Upper lobe of right lung (tissue), 1 donor: ENCODE measurements at places on chromosomes 3 and 15.
A peak's percentile ranks its signal among the peaks of the same experiment; 100 is the strongest.

GRCh38 chr3:132629928-132630327, 29.7 kb downstream of the ACAD11 start:
- no peak for DNase-seq

DNA sequence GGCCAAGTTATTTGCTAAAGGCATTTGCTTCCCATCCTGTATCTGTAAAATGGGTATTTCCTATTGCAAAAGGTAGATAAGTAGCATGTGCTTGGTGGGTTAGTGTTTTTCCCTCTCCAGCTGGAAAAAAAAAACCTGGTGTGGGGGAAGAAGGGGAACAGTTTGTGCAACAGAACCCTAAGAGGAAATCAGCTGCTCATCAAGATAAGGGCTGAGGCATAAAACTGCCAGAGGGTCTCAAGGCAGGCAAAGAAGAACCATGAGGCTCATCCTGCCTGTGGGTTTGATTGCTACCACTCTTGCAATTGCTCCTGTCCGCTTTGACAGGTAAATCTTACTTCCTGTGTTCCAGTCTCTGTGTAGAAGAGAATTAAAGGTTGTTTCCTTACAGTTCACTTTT, at the start of gene CPA3:
TSS of gene CPA3 (plus strand) at position 248 of the 400 bp plus-strand sequence. CDS start at position 260, 12 bp downstream.
- no peak for DNase-seq

DNA sequence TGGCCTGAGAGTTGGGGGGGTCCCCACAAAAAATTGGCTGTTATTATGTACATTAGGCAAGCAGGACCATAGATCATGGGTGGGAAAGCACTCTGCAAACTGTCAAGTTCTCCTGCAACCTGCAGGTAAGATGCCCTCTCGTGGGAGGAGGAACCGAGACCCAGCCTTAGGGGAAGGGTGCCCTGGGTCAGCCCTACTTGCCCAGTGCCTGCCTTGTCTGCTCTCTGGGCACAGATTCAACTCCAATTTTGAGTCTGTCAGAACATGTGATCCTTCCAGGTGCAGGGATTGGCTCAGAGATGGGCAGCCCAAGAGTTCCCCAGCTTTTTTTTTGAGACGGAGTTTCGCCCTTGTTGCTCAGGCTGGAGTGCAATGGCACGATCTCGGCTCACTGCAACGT, 99.2 kb downstream of the PLXNA1 start:
- DNase-seq: peak; percentile 22

DNA sequence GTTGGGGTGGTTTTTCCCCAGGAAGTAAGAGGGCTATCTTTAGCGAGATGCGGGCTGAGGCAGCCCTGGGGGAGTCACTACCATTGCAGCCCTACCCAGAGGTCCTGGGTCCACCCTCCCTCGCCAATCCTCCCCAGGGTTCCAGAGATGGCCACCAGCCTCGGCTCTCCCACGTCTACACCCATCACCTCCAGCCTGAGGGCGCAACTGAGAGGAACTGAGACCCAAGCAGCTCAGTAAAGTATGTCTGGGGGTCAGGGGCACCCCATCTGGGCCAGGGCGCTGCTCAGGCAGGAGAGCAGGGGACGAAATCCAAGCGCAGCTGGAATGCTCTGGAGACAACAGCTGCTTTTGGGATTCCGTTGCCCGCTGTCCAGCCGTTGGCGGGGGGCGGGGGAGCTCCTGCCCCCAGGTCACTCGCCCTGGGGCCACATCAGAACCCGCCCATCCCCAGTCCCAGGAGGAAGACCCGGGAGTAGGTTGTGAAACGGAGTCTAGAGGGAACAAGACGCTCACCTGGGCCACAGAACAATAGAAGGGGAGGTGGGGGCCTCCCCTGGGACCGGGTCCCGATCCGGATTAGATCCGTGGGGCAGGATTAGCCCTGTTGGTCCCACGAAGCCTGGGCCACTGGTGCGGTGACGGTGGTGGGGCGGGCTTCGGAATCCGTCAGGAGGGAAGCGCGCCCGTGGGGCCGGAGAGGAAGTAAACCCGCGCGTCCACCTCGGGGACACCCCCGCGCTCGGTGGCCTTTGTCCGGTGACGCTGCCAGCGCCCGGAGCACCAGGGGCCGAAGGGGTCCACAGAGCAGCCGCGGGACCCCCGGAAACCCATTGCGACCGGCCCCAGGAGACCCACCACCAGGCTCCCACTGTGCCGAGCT, 1.4 kb upstream of the NDUFAF3 start:
- peak; percentile 88 for DNase-seq

GRCh38 chr3:190371152-190371551, 16.8 kb upstream of the CLDN16 start:
- DNase-seq: no peak

DNA sequence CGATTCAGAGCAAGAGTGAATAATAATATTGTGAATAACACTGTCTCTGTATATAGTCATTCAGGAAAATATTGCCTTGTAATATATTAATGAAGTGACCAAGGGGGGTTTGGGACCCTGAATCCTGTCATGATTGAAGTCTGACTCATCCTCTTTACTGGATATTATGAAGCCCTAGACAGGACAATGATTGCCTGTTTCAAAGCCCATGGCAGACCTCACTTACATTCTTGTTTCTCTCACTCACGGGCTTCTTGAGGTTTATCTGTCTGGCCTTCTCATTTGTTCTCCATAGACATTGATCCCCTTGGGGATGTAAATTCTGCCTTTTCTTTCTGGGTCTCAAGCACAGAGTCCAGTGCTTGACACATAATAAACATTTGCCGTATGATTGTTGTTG, 449.3 kb upstream of the THRB start:
- no peak for DNase-seq

- peak; percentile 58 for DNase-seq
These were observed 57.5 kb downstream of the ZPLD1 start for GRCh38 chr3:102492300-102492699.

DNA sequence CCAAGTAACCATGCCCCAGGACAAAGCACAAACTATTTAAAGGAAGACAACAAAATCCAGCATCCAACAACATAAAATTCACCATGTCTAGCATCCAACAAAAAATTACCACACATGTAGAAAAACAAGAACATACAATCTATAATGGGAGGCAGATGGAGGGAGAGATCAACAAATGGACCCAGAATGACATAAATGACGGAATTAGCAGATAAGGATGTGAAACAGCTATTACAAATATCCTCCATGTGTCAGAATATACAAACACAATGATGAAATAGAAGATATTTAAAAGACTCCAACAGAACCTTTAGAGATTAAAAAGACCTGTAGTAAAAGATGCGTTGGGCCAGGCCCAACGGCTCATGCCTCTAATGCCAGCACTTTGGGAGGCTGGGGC, 10.8 kb downstream of the LYSMD4 start:
- DNase-seq: no peak

GRCh38 chr15:43150191-43150929, 17.0 kb downstream of the TMEM62 start:
- DNase-seq: no peak

- DNase-seq: no peak
These were observed 1433.9 kb upstream of the CADM2 start for GRCh38 chr3:83524901-83525300.

- no peak for DNase-seq
These were observed 249.1 kb downstream of the OTOL1 start for GRCh38 chr3:161745741-161746140.

GRCh38 chr15:91854639-91854990, 1.1 kb downstream of the SLCO3A1 start:
- DNase-seq: no peak

GRCh38 chr3:5136211-5136918, 14.3 kb downstream of the ARL8B start:
- DNase-seq: no peak

GRCh38 chr3:120093119-120093910, 932 bp downstream of the GSK3B start:
- DNase-seq: no peak

- no peak for DNase-seq
These were observed 59.4 kb upstream of the XRN1 start for GRCh38 chr3:142507241-142507640.

GRCh38 chr3:62332835-62333244, 40.5 kb downstream of the FEZF2 start:
- no peak for DNase-seq

GRCh38 chr15:89963301-89964231, 37.6 kb upstream of the ZNF710 start:
- DNase-seq: peak; percentile 78

- no peak for DNase-seq
These were observed 141.7 kb downstream of the NR1D2 start for GRCh38 chr3:24086617-24087404.

- no peak for DNase-seq
These were observed 86.9 kb downstream of the ATP1B3 start for GRCh38 chr3:141963301-141963700.

GRCh38 chr15:91050128-91050455, 27.7 kb upstream of the VPS33B start:
- DNase-seq: no peak

- DNase-seq: no peak
These were observed 103.3 kb downstream of the PCCB start for GRCh38 chr3:136353461-136353860.

- no peak for DNase-seq
These were observed 6.3 kb downstream of the CCNB2 start for GRCh38 chr15:59111251-59111650.

DNA sequence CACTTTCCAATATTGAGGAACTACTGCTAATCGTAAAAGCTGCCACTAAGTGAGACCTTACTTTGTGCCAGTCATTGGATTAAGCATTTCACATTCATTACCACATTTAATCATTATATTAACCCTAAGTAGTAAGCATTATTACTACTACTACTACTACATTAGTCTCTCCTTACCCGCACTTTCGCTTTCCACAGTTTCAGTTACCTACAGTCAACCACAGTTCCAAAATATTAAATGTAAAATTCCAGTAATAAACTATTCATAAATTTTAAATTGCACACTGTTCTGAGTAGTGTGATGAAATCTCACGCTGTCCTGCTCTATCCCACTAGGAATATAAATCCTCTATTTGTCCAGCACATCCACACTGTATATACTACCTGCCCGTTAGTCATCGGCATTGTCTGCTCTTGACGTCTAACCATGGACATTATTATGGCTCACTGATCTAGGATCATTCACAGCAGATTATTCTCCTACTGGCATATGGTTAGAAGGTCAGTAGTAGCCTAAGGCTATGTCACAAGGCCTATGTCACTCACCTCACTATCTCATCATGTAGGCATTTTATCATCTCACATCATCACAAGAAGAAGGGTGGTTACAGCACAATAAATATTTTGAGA, 121.1 kb downstream of the GSK3B start:
- DNase-seq: no peak

- DNase-seq: no peak
These were observed 90.0 kb downstream of the STT3B start for GRCh38 chr3:31622636-31623288.

GRCh38 chr15:100252359-100252758, 89.4 kb downstream of the ADAMTS17 start:
- no peak for DNase-seq

GRCh38 chr3:53730576-53730975, 115.6 kb downstream of the CHDH start:
- no peak for DNase-seq

- DNase-seq: no peak
These were observed 153.2 kb downstream of the UNC13C start for GRCh38 chr15:54131410-54131809.

GRCh38 chr3:135497979-135498378, 467.5 kb upstream of the PPP2R3A start:
- DNase-seq: no peak

GRCh38 chr3:42007785-42008184, 45.9 kb upstream of the ULK4 start:
- no peak for DNase-seq

DNA sequence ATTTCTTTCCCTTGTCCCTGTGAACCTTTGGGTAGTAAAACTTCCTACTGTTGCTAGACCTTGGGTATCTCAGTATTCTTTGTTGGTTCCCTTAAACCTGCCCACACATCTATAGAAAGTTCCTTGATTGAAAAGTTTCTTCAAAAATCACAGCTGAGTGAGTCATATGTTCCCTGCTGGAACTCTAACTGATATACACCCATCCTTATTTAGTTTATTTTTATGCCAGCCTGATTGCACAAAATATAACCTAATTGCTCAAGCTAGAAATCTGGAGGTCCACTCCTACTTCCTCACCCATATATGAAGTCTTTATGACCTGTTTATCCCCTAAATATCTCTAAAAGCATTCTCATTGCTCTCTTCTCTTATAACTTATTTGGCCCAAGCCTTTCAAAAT, 13.7 kb upstream of the GJD2 start:
- DNase-seq: no peak

GRCh38 chr15:39177561-39177960, 403.3 kb upstream of the THBS1 start:
- no peak for DNase-seq

DNA sequence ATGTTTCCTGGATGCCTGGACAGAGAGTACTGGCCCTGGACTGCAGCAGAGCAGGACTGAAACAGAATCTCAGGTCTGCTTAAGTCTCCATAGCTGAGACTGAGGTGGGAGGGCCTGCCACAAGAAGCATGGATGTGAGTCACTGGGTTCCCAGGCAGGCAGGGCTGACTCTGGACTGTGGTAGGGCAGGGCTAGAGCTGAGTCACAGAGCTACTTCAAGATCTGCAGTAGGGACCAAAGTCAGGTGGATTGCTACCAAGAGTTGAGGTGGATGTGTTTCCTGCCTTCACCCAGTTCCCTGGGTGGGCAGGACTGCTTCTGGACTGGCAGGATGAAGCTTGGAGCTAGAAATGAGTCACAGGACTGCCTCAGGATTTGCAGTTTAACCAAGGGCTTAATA, 282.9 kb downstream of the AGBL1 start:
- DNase-seq: no peak

DNA sequence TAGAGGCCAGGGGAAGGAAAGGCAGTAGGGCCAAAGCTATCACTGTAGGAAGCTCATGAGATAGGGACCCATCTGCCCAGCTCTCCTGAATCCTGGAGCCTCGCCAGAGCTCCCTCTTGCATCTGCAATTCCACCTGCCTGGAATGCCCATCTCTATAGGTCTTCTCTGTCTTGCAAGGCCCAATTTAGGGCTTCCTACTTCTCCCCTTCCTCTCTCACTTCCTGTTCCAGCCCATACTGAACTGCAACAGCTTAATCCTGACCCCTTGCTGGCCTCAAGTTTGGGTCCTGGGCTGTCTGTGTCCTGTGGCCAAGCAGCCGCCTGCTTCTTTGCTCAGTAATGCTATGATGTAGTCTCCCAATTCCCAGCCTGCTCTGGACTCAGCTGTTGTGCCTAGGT, 3.6 kb upstream of the PTPN23 start:
- DNase-seq: no peak
